ENCODE measurements at places on chromosomes 2 and 18.

GRCh38 chr2:105600037-105600442 is 144.7 kb upstream of the NCK2 start:
- DNase-seq: no peak

DNA sequence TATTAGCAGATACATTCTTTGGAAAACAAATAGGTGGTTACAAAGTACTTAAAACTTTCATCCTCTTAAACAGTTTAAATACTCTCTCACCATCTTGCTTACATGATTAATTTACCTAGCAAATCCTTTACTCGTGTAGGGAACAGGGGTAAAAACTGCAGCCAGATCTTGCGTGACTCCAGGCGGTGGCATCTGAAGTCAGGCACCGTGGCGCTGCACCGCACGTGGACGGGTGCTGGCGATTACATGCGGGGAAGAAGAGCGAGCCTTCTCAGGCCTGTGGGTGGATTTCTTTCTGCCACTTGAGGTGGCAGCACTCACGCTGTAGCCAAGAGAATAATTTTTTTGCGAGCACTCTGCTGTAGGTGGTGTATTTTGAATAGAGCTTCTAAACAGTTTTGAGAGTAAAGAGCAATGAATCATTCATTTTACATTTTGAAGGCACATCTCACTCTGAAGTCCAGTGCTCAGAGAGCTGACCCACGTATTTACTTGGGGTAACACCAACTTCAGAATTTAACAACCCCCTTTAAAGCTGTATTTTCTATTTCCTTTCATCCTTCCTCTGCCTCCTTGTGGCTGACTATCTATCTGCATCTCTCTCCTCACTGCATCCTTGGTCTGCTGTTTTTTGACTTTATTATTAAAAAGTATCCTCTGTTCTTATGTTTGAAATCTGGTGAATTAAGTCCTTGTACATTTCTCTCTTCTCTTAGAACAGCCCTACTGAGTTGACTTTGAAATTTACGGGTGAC is 68.9 kb downstream of the EPAS1 start:
- DNase-seq: no peak

GRCh38 chr18:74609535-74609934 is 11.9 kb downstream of the ZNF407 start:
- no peak for DNase-seq

GRCh38 chr2:113863144-113863543 is 26.7 kb upstream of the ACTR3 start:
- DNase-seq: no peak

Data from stimulated activated CD8-positive, alpha-beta memory T cell treated with anti-CD3 and anti-CD28 coated beads, Interleukin-15, amount 100 ng/mL, for 4 hours (primary cell).